ENCODE measurements at places on chromosomes 7 and 10.

DNA sequence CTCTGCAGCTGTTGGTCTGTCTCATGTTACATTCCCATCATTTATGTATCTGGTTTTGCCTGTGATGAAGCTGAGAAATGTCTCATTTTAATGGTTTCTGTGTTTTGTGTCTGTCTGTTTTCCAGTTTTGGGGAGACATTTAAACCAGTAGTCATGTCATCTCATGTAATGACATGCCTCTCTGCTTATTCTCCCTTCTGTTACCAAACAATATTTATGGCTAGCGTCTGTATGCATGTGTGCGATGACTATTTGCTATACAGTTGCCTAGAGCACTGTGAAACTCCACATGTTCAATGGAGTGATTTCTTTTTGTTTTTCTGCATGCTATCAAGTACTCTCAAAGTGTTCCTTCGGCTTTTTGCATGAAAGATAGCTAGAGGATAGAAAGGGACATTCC, 132.0 kb downstream of the ST7 start:
- no peak for DNase-seq

GRCh38 chr10:101538446-101538845, 49.6 kb downstream of the POLL start:
- DNase-seq = no peak

- no peak for DNase-seq
Observed at GRCh38 chr7:12508554-12508953, 62.0 kb upstream of the SCIN start.

DNA sequence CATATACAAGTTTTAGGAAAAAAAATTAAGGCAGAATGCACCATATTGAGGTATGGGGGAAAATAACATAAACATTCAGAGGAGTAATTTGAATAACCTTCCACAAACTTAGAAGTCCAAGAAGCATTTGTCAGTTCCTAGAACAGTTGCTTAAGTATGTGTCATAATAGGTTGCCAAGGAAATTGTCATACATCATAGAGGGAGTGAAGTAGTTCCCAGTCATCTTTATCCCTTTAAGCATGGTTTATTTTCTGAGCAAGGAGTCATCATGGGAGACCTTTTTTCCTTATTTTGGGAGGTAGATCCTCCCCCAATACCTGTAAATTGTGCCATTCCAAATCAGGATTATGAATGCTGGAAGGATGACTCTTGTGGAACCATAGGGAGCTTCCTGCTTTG, at the start of gene SSMEM1:
Gene SSMEM1, plus strand, starts transcription at position 219 of the 400 bp plus-strand sequence. Its CDS starts 51 bp downstream, at position 270.
- DNase-seq = no peak

DNA sequence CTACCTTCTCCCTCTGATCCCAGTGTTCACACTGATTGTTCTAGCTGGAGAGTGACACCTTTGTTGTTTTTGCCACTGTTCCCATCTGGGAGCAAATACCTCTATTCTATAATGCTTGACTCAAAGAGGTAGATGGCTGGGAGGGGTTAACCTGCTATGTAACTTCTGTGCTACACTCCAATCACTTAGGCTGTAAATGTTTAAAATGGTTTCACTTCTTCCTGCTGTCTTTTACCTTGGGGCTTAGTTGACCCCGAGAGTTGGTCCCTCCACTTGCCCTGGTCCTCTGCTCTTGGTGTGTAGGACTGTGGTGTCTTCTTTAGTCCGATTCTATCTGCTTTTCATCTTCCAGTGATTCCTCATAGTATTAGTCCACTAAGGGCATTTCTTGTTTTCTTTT, 22.3 kb downstream of the KLHDC10 start:
- DNase-seq = no peak

GRCh38 chr7:26930201-26930600, 65.8 kb upstream of the SKAP2 start:
- no peak for DNase-seq

GRCh38 chr10:103072891-103073290, 120.2 kb downstream of the NT5C2 start:
- DNase-seq = no peak

- no peak for DNase-seq
Observed at GRCh38 chr7:95322854-95323253, 1.5 kb downstream of the PON1 start.

DNA sequence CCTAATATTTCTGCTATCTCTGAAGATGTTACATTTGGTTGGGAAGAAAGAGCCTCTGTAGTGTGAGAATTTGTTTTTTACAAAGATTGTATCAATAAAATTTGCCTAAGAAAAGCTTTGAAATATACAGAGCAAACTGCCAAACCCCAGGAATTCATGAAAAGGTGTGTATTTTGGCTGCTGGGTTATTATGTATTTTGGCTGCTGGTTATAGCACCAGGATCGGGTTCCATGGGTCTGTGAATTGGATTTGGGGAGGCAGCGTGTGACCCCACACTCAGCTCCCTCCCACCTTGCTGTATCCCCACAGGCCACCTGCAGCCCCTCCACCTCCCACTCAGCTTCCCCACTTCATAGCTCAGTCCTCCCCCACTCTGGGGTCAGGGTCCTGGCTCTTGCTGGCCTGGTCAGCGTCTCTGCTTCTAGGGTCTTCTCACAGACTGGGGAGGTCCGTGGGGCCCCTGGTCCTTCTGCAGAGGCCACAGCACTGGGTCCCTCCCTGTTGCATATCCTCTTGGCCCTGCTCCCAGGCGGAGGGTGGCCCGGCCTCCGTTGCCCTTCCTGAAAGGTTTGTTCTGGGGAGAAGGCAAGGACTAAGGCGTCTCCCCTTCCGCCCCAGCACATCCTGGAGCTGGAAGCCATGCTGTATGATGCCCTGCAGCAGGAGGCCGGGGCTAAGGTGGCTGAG, 24.0 kb upstream of the DPYSL4 start:
- no peak for DNase-seq

GRCh38 chr10:73922007-73922863, 11.3 kb downstream of the PLAU start:
- no peak for DNase-seq
